Epithelial cell of umbilical artery (primary cell): ENCODE measurements at places on chromosomes 7 and 10. TPM values are rescaled to one million over a fixed set of nuclear protein-coding genes. Genes with fewer than 3 reads are reported as not detected.

The NOC3L gene
- total RNA-seq: 22.4 and 37.2 TPM in 2 replicates

The RGR gene
- total RNA-seq: not detected in 2 replicates

The MYL10 gene
- total RNA-seq: not detected in 2 replicates

The SFRP4 gene
- total RNA-seq: not detected in 2 replicates

The TRIM50 gene
- total RNA-seq: not detected in 2 replicates

The RAPGEF5 gene
- 161 and 291 TPM in 2 replicates for total RNA-seq

The RBM20 gene
- total RNA-seq: under 0.01 TPM in 1 of 2 replicates, not detected in the other

The OPN1SW gene
- total RNA-seq: not detected in 2 replicates

The OR6V1 gene
- total RNA-seq: not detected in 2 replicates

The CLRN3 gene
- total RNA-seq: not detected in 2 replicates

The BLNK gene
- not detected in 2 replicates for total RNA-seq

The SMURF1 gene
- total RNA-seq: 18.2 and 18.8 TPM in 2 replicates

The SEC31B gene
- total RNA-seq: 0.97 and 2.0 TPM in 2 replicates

The FOXI2 gene
- total RNA-seq: not detected in 2 replicates

The KLF14 gene
- 0.15 TPM in 1 of 2 replicates, not detected in the other for total RNA-seq

The SPDYE16 gene
- total RNA-seq: not detected in 2 replicates

The ZNF25 gene
- 5.5 and 6.1 TPM in 2 replicates for total RNA-seq

The SFRP5 gene
- not detected in 2 replicates for total RNA-seq
